ENCODE measurements at places on chromosomes 16 and 17.
A peak's percentile ranks its signal among the peaks of the same experiment; 100 is the strongest.

- no peak for DNase-seq
Observed at GRCh38 chr16:81313701-81314602, 810 bp upstream of the GAN start.

GRCh38 chr17:72446525-72447250 is 325.9 kb downstream of the SOX9 start:
- DNase-seq = no peak

- DNase-seq = no peak
Observed at GRCh38 chr16:52572656-52573055, 25.7 kb upstream of the TOX3 start.

DNA sequence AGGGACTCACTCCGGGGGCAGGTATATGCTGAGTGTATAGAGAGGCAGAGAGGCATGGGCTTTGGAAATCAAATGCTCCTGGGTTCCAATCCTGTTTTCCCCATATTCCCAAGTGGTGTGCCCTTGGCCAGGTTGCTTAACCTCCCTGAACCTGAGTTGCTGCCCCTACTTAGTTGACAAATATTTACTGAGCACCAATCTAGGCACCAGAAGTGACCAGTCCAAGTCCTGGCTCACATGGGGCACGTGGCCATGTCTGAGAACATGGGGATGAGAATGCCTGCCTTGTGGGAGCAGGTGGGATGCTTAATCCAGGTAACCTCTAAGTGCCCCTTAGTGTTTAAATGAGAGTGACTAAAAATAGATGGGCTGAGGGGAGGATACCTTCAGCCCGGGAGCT is 4.2 kb downstream of the SOCS3 start:
- DNase-seq = no peak

GRCh38 chr17:79542718-79543117 is 68.1 kb downstream of the RBFOX3 start:
- no peak for DNase-seq

DNA sequence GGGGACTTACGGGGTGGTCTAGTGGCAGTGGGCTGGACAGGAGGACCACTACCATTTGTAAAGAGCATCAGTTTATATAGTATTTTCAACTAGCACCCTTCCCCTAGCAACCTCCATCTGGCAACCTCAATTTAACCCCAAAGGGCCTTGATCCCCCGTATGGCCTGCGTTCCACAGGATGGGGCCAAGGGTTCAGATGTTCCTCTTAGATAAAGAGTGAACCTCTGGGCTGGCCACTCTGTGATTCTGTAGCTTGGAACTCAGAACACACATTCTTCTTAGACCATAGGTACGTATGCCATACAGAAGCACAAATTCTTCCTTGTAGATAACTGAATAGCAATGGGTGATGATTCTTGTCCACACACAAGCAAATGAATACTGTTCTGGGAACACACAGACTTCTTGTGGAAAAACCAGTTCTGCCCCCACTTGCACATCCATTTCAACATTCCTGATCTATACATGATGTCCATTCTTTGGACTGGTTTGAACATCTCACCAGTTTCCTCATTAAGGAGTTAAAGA is 1.9 kb upstream of the GGA2 start:
- no peak for DNase-seq

- peak; percentile 73 for DNase-seq
Observed at GRCh38 chr17:489758-490329, 137.2 kb upstream of the RPH3AL start.

GRCh38 chr17:48577946-48578615 is at the start of gene HOXB4:
HOXB4 (minus strand) TSS chr17:48578350; CDS start chr17:48578319, 31 bp downstream.
- DNase-seq = peak; percentile 77

- no peak for DNase-seq
Observed at GRCh38 chr16:48885471-48885870, 275.5 kb upstream of the N4BP1 start.

- DNase-seq = no peak
Observed at GRCh38 chr17:76382351-76382802, 2.0 kb upstream of the SPHK1 start.

DNA sequence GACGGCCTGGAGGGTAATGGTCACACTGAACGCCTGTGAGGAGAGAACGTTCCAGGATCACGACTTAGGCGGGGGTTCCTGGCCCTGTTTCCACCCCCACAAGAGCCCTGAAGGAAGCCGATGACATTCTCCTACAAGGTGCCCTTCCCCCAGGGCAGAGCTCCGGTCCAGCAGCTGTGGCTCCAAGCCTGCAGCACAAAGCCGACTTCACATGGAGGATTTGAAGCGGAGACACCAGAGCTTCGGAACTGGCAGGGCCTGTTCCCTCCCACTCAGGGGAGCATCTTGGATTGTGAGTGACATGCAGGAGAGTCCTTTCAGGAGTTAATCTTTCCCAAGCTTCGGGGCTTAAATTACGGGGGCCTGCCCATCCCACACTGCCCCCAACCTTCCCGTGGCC is 5.0 kb downstream of the FADS6 start:
- no peak for DNase-seq

GRCh38 chr17:4173781-4174180 is 30.8 kb downstream of the CYB5D2 start:
- no peak for DNase-seq

- no peak for DNase-seq
Observed at GRCh38 chr16:8589057-8589899, 1.0 kb downstream of the TMEM114 start.

- DNase-seq = peak; percentile 94
Observed at GRCh38 chr17:63848834-63849689, 6.6 kb upstream of the SMARCD2 start.

- DNase-seq = peak; percentile 60
Observed at GRCh38 chr17:3964203-3965117, at the start of gene ATP2A3. ATP2A3 (minus strand) TSS chr17:3964437; CDS start chr17:3964291, 146 bp downstream.

DNA sequence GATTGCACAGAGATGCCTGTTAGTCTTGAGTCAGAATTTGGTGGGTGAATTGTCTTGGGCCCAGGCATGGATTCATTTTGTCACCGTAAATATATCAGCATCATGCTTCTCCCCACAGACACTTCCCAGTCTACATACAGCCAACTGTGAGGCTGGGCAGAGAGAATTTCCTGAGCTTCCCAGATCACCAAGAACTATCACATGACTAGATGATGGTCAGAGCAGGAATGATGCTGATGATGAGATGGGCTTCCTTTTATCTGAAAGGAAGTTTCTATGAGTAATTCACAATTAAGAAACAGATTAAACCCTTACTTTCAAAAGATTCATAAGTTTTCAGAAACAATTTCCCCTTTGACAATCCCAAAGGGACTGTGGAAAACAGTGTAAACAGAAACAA is 323 bp upstream of the KRTAP9-9 start:
- DNase-seq = no peak
